Chondrocyte (in vitro differentiated cells): ENCODE measurements at places on chromosomes 13 and 19. TPM values are rescaled to one million over a fixed set of nuclear protein-coding genes. Genes with fewer than 3 reads are reported as not detected.
A peak's percentile ranks its signal among the peaks of the same experiment; 100 is the strongest.

The FCHO1 gene
- 0.22 to 0.70 TPM (median 0.49 TPM) in 3 replicates for total RNA-seq

The TMEM150B gene
- total RNA-seq = not detected in 3 replicates

The HS6ST3 gene
- not detected in 3 replicates for total RNA-seq

The LCP1 gene
- total RNA-seq = 0.19 to 1.2 TPM (median 1.00 TPM) in 3 replicates

The VSTM2B gene
- total RNA-seq = not detected in 3 replicates

The CALR3 gene
- total RNA-seq = not detected in 3 replicates

The FSD1 gene
- 8.8 to 13.7 TPM (median 11.6 TPM) in 3 replicates for total RNA-seq

The KLF16 gene
- total RNA-seq = 25.0 to 38.9 TPM (median 38.9 TPM) in 3 replicates

The KCNN4 gene
- total RNA-seq = 2.3 to 3.3 TPM (median 2.9 TPM) in 3 replicates

The LRRC63 gene
- 0.15 TPM in 1 of 3 replicates, not detected in the others for total RNA-seq

The PRR36 gene
- 0.22 to 0.80 TPM (median 0.38 TPM) in 3 replicates for total RNA-seq

The CACNG8 gene
- 0.05 TPM in 1 of 3 replicates, not detected in the others for total RNA-seq

The PSG6 gene
- total RNA-seq = not detected in 3 replicates

The ZNF441 gene
- total RNA-seq = 4.9 to 5.8 TPM (median 5.6 TPM) in 3 replicates

The GPR12 gene
- not detected in 3 replicates for total RNA-seq

The FARP1 gene
- total RNA-seq = 237 to 331 TPM (median 328 TPM) in 3 replicates

The CD209 gene
- not detected in 3 replicates for total RNA-seq

The GAPDHS gene
- total RNA-seq = not detected in 3 replicates

The NLRP5 gene
- total RNA-seq = not detected in 3 replicates

The CERS1 gene
- total RNA-seq = 4.3 to 10.2 TPM (median 8.4 TPM) in 3 replicates

The NRTN gene
- total RNA-seq = 0.54 to 0.77 TPM in 2 of 3 replicates, not detected in the other

The SERPINE3 gene
- not detected in 3 replicates for total RNA-seq

The ZFP14 gene
- 3.2 to 6.3 TPM (median 3.8 TPM) in 3 replicates for total RNA-seq

DNA sequence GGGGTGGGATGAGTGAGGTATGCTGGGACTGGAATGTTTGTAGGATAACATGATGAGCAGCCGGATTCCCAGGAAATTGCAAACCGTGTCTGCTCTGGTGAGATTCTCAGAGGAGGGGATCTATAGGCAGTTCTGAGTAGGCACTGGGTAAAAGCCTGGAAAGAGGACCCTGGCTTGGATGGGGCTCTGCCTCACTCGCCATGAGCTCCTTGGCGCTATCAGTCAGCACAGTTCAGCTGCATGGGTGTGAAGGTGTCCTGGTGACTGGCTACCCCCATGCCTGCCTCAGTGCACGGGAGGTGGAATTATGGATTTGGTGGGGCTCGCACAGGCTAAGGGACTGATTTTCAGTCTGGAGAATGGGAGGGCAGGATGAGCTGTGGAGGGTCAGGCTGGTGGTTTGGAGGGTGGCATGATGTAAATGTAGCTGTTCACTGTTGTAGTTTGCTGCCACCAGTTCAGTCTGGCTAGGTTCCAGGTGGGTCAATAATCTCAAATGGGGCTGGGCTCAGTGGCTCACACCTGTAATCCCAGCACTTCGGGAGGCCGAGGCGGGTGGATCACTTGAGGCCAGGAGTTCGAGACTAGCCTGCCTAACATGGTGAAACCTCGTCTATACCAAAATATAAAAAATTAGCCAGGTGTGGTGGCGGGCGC lies 9.2 kb upstream of the ZNF627 start:
- DNase-seq = no peak

GRCh38 chr19:3274942-3275582 lies 50.6 kb downstream of the CELF5 start:
- no peak for DNase-seq

DNA sequence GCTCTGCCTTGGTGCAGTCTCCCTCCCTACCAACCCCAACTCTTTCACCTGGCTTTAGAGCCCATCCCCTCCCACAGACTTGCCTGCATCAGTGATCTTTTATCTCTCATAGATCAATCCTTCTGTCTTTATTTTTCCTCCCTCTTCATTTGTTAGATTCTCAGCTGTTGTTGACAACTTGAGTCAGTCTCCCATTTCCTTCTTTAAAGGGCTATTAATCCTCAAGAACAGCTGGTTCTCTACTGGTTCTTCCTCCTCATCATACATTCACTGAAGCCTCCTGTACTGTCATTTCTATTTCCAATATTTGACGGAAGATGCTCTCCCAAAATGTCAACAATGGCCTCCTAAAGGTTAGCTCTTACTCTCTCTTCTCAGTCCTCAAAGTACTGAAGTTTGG lies 408.2 kb downstream of the TBC1D4 start:
- no peak for DNase-seq

- no peak for DNase-seq
These were observed 146.8 kb downstream of the STK24 start for GRCh38 chr13:98429977-98430736.

- DNase-seq = no peak
These were observed 26.9 kb downstream of the MZT1 start for GRCh38 chr13:72700509-72700908.

GRCh38 chr19:1182727-1183126 lies 8.7 kb upstream of the SBNO2 start:
- DNase-seq = no peak

GRCh38 chr19:37635076-37636056 lies 19.9 kb downstream of the ZFP30 start:
- DNase-seq = no peak

GRCh38 chr13:99227909-99228688 lies 27.4 kb downstream of the UBAC2 start:
- no peak for DNase-seq

GRCh38 chr19:41452584-41453275 lies 9.8 kb downstream of the ERICH4 start:
- DNase-seq = no peak

GRCh38 chr13:104281910-104282309 lies 1215.7 kb upstream of the SLC10A2 start:
- DNase-seq = no peak

GRCh38 chr13:86725105-86725504 lies 925.9 kb upstream of the SLITRK6 start:
- DNase-seq = no peak

- DNase-seq = no peak
These were observed 200.5 kb downstream of the POU4F1 start for GRCh38 chr13:78402708-78403400.

GRCh38 chr13:46303742-46304385 lies 83.2 kb downstream of the RUBCNL start:
- no peak for DNase-seq

DNA sequence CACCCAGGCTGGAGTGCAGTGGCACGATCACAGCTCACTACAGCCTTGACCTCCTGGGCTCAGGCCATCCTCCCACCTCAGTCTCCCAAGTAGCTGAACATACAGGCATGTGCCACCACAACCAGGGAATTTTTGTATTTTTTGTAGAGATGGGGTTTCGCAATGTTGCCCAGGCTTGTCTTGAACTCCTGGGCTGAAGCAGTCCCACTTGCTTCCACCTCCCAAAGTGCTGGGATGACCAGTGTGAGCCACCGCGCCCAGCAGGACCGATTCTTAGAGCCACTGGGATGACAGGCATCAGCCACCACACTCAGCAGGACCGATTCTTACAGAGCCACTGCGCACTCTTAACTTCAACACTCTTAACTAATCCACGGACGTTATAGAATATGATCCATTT lies 54.9 kb upstream of the RANBP3 start:
- peak; percentile 58 for DNase-seq

DNA sequence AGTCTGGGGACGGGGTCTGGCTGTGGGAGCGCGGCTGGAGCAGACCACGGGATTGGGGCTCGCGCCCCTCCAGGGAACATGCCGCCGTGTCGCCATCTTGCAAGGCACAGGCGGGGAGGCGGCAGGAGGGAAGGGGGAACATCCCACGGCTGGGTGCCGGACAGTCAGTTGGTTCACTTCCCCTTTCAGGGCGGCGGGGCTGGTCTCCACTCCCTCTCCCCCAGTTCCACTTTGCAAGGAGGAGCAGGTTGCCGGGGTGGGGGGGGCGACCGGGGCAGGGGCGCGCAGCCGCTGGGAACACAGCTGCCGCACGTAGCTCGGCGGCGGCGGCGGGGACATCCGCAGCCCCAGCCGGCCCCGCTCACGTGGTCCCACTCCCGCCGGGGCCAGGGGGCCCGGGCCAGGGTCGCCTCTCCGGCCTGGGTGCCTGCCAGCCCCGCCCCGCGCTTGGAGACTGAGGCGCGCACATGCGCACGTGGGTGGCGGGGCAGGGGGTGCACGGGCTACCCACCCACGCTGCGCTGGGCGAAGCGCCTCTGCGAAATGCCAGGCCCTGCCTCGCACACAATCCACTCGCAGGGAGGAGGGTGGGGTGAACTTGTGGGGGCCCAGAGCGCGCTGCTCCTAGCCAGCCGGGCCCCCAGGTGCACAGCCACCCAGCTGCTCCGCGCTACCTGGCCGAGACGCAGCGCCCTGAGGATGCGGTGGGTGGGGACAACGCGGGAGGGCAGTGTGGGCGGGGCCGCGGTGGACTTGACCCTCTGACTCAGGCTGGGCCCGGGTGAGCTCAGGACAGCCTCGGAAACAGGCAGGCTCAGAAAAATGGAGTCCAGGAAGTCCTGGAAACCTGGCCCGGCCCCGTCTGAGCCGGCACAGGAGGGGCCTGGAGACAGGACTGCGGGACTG lies 6.4 kb downstream of the KLF16 start:
- DNase-seq = no peak

- DNase-seq = no peak
These were observed 33.2 kb upstream of the MEDAG start for GRCh38 chr13:30872685-30873461.

DNA sequence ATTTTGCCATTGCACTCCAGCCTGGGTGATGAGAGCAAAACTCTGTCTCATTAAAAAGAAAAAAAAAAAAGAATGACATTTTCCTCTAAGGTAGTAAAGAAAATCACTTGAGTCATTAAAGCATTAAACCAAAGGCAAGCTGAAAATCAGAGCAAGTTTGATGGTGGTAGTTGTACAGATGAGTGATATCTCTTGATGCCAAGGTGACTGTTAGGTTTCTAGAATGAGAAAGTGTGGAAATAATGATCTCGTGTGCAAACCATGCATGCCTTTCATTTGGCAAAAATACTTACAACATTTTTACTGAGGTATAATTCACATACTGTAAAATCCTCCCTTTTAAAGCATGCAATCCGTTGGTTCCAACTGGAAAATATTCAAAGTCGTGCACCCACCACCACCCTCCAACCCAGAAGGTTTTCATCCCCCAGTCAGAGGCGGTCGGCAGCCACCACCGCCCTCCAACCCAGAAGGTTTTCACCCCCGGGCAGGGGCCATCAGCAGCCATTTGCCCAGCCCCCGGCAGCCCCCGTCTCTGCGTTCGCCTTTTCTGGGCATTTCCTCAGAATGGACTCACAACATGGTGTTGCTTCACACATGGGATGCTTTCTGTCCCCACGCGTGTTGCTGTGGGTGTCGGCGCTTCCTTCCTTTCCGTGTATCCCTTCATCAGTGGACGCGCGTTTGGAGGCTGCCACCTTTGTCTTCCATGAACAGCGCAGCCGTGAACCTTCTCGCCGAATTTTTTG lies 90.2 kb downstream of the ATP11A start:
- DNase-seq = no peak

DNA sequence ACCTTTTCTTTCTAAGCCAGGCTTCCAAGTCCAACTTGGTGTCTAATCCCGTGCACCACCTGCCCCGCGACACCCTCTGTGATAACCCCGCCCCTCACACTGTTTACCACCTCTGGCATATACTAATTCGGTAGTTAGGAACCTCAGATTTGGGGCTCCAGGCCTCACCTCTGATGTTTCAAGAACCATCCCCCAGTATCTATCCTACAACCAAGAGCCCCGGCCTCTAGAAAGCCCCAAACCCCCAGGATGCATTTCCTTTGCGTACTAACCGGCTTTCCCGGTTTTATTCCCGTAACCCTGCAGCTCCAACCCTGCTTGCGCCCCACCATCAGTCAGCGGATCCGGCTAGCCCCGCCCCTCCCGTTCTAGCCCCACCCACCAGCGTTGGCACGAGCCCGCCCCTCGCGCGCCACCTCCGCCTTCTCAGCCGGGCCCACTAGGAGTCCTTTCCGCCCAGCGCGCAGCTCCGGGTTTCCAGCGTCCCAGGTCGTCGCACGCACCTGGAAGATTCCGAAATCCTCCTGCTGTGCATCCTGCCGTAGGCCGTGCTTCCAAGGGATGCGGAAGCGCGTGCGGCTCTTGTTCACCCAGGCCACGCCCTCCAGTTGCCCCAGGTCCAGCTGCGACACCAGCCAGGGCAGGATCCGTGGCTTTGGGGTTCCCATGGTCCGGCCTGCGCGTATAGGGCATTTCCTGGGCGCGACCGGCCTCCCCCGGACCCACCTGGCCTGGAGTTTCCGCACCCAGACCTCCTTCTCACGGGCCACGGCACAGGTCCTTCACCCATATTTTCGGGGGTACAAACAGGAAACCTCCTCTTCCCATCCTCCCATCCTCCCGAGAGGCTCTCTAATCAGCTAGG lies 1.3 kb downstream of the IRF3 start:
- DNase-seq = no peak

DNA sequence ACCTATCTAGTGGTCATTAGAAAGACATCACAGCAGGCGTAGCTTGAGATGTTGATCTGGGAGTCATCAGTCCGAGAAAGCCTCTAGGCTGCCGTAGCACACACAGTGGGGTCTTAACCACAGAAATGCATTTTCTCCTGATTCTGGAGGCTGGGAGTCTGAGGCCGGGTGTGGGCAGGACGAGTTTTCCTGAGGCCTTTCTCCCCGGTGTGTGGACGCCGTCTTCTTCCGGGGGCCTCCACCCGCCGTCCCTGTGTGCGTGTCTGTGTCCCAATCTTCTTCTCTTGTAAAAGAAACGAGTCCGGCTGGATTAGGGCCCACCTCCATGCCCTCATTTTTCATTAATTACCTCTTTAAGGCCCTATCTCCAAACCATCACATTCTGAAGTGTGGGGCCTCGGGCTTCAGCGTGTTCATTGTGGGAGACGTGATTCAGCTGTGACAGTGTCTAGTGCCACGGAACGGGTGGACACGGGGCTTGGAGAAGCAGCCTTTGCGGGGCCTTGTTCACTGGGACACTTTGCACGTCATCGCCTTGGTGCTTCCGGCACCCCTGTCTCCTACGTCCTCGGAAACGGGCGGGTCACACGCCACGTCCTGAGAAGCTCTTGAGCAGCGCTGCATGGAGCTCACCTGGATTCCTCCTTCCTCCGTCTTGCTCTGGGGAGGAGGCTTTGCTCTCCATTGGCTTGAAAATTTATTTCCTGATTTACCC lies 208.9 kb upstream of the SOX1 start:
- peak; percentile 87 for DNase-seq

DNA sequence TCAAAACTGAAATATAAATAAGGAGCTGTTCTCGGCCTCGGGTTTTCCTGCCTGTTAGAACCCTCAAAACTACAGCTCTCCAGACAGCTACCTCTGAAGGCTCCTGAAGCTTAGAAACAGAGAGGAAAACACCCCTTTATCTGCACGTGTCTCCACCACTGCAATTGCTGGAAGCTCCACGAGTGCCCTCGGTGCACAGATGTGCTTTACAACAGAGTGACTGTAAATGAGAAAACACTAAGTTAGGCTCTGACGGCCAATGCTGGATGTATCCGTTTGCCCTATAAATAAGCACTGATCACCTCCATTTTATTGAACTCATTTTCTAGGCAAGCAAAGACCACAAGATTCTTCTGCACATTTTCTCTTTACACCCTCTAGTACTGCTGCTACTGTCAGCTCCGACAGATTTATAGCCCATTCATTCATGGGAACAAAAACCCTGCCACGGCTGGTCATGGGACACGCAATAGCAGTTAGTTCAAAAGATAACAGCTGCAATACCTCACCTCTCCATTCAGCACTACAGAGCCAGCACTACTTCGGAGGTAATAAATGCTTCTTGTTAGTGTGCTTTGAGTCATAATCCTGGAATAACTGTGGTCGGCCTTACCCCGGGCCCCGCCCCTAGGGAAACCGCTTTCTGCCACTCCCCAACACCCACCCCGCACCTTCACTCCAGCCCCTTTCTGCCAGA lies 241.1 kb upstream of the ZNF507 start:
- no peak for DNase-seq

GRCh38 chr19:54532528-54532927 lies 29.9 kb downstream of the LAIR2 start:
- no peak for DNase-seq
